ENCODE measurements at places on chromosomes 7 and 10.

DNA sequence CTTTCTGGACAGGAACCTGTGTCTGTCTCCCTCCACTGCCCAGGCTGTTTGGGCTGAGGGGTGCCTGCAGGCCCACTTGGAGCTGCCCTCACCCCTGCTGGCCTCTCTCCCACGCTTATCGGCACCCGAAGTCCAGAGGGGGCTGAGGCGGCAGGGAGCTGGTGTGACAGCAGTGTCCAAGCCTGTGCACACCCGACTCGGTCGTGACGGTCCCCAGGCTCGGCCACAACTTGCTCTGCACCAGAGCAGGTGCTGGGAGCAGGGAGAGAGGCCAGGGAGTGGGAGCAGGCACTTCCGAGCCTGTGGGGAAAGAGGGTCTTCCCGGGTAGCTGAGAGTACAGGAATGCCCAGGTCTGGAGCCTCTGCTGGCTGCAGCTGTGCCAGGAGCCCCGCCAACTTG, 23.0 kb downstream of the INPP5F start:
- ATAC-seq: no peak

DNA sequence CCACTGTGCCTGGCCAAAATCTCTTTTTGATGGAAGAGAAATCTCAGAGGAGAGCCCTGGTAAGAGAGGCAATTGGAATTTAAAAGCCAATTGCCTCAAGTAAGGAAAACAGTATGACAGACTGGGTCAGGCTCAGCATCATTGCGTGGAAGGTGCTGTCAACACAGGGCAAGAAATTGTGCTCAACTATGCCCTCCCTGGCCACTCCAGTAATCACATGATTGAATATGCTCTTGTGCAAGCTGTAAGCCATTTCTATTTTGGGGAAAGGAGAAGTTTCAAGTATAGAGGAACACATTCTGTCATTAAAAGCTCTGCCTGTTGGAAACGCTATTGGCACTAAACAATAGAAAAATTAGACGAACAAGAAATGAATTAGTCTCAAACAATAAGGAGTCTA, 1127.7 kb downstream of the REEP3 start:
- ATAC-seq: no peak

GRCh38 chr7:28155019-28155660, 25.5 kb downstream of the JAZF1 start:
- no peak for ATAC-seq

DNA sequence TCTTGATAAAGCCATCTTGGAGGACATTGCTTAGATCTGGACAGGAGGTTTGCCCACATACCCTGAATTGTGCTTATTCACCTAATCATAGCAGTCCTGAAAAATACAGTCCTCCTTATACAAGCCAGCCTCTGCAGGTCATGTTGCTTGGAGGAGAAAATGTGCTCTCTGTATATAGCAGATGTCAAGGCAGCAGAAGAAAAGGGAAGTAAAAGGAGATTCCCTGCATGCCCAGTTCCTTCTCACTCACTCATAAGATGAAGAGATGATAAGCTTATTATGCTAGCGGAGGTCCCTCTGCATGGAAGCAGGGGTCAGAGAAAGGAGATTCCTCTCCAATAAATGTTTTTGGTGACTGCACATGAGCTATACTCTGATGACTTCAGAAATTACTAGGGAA, 458.8 kb upstream of the ZMIZ1 start:
- ATAC-seq: no peak
